ENCODE measurements at places on chromosomes 1 and 21. TPM values are rescaled to one million over a fixed set of nuclear protein-coding genes. Genes with fewer than 3 reads are reported as not detected.

The SPRR2B gene
- not detected for total RNA-seq

The IL12RB2 gene
- total RNA-seq = not detected

The KRTAP19-3 gene
- total RNA-seq = not detected

The RIMKLA gene
- total RNA-seq = not detected

The TFF2 gene
- total RNA-seq = not detected

The VWA5B1 gene
- not detected for total RNA-seq

The PGD gene
- 146 TPM for total RNA-seq

The OR2T33 gene
- total RNA-seq = not detected

The PRKAB2 gene
- total RNA-seq = 9.5 TPM

The OR2T29 gene
- not detected for total RNA-seq

The TMEM269 gene
- 0.42 TPM for total RNA-seq

The KANK4 gene
- total RNA-seq = not detected

The LAD1 gene
- not detected for total RNA-seq

The TRIM45 gene
- 3.0 TPM for total RNA-seq

The TRNP1 gene
- total RNA-seq = 8.8 TPM

The THEM5 gene
- total RNA-seq = not detected

The CFHR3 gene
- total RNA-seq = not detected

Measured in MG63 (cell line).